ENCODE measurements at places on chromosomes 6 and 20.

GRCh38 chr6:158830736-158831135 is 11.6 kb upstream of the EZR start:
- no peak for DNase-seq
- peak overlapping the region; percentile 32 for H3K27ac ChIP-seq
- H3K4me3 ChIP-seq: no peak overlapping the region
- H3K27me3 ChIP-seq: no peaks in the 10 kb centered on the region
- peaks cover 7% of the 10 kb centered on the region for H3K36me3 ChIP-seq

- peak; percentile 2 for DNase-seq
- H3K36me3 ChIP-seq: peaks cover 70% of the 10 kb centered on the region
- H3K27ac ChIP-seq: peak overlapping the region; percentile 100
- H3K4me3 ChIP-seq: peak overlapping the region; percentile 95
- peaks cover 32% of the 10 kb centered on the region for H3K4me1 ChIP-seq
- H3K27me3 ChIP-seq: no peaks in the 10 kb centered on the region
Observed at GRCh38 chr6:31266567-31267360, 5.1 kb downstream of the HLA-C start.

- peak; percentile 3 for DNase-seq
- H3K4me3 ChIP-seq: peak overlapping the region; percentile 8
- peaks cover 6% of the 10 kb centered on the region for H3K27me3 ChIP-seq
Observed at GRCh38 chr6:128259029-128259724, 261.2 kb downstream of the PTPRK start.

GRCh38 chr6:159955945-159956361 is 12.9 kb upstream of the IGF2R start:
- no peaks in the 10 kb centered on the region for H3K4me1 ChIP-seq
- H3K27me3 ChIP-seq: peaks cover 9% of the 10 kb centered on the region
- DNase-seq: no peak

DNA sequence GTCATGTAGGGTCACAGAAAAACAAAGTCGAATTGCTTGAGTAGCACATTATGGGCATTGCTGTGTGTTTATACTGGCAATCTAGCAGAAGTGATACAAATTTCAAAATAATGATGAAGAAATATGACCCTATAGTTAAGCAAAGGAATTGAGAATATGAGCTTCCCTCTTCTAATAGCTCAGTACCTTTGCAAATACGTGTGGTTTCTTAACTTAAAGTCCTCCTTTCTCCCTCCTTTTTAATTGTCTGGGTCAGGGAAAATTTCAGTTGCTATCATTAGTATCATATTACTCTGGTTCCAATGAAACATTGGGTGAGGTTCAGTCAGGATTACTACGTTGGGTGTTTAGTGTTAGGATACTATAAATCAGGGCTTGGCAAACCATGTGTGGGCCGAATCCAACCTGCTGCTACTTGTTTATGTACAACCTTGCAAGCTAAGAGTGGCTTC is 166.8 kb upstream of the CARMIL1 start:
- no peak overlapping the region for H3K4me3 ChIP-seq
- no peak overlapping the region for H3K27ac ChIP-seq
- no peak for DNase-seq
- H3K27me3 ChIP-seq: no peaks in the 10 kb centered on the region

DNA sequence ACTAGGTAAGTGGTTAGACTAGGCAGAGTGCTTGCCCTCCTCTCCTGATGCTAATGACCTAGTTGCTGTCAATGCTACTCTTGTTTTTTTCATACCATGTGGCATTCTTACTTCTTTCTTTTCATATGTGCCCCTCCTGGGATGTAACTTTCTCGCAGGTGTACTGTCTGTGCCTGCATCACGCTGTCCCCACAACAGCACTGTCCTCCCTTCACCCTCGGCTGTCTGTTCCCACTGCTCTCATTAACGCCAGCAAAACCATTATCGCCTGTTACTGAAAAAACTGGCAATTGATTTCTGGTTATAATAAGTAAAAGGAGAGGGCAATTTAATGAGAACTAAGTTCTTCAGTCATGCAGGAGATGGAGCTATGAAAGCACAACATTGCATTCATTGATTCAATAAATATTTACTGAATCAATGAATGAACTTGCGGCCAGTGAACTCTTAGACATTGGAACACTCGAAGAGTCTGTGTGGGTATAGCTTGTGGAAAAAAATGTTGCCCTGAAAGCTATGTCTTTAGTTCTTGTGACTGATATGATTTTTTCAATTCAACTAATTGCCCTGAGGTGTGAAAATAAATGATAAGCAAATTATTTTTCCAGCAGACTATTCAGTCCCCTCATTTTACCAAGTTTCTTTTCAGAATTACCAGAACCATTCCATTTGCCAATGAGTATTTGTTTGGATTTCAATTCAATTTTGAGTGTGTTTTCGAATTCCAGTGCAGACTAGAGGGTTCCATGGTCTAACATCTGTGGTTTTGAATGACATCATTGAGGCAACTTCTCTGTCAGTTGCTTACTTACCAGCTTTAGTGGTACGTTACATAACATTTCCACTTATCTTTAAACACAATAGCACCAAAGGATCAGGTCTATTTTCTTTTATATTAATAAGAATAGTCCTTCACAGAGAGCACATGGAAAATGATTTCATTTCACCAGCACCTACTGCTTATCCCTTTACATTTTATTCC is 2.1 kb downstream of the SLC17A4 start:
- no peak overlapping the region for H3K4me3 ChIP-seq
- DNase-seq: no peak
- no peaks in the 10 kb centered on the region for H3K36me3 ChIP-seq
- no peak overlapping the region for H3K27ac ChIP-seq
- peaks cover 18% of the 10 kb centered on the region for H3K27me3 ChIP-seq
- H3K4me1 ChIP-seq: no peaks in the 10 kb centered on the region

GRCh38 chr6:154461348-154461747 is 49.1 kb downstream of the CNKSR3 start:
- no peak overlapping the region for H3K4me3 ChIP-seq
- no peak overlapping the region for H3K27ac ChIP-seq
- no peaks in the 10 kb centered on the region for H3K36me3 ChIP-seq
- no peak for DNase-seq

DNA sequence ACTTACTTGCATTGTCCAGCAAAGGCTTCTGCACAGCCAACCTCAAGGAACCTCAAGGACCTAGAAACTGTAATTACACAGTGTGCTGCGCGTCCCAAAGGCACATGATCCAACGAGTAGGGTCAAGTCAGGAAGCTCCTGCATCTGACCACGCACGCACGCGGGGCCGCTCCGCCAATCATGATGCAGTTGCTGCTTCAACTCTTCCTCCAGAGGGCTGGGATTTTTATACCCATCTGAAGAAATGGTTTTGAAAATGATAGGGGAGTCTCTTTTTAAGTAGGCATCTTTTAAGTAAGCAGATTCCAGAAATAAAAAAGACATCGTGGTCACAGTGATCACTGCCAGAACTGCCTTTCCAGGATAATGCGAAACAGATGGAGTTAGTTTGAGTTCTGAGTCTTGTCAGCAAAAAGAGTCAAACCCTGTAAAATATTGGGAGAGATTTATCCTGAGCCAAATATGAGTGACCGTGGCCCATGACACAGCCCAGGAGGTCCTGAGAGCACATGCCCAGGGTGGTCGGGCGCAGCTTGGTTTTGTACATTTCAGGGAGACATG is 34.0 kb downstream of the KIF25 start:
- DNase-seq: no peak
- no peak overlapping the region for H3K4me3 ChIP-seq
- peaks cover 5% of the 10 kb centered on the region for H3K4me1 ChIP-seq
- H3K27ac ChIP-seq: no peak overlapping the region
- H3K36me3 ChIP-seq: no peaks in the 10 kb centered on the region

- H3K27me3 ChIP-seq: no peaks in the 10 kb centered on the region
- H3K4me1 ChIP-seq: no peaks in the 10 kb centered on the region
- no peaks in the 10 kb centered on the region for H3K36me3 ChIP-seq
Observed at GRCh38 chr6:8855411-8855810, 420.1 kb upstream of the SLC35B3 start.

DNA sequence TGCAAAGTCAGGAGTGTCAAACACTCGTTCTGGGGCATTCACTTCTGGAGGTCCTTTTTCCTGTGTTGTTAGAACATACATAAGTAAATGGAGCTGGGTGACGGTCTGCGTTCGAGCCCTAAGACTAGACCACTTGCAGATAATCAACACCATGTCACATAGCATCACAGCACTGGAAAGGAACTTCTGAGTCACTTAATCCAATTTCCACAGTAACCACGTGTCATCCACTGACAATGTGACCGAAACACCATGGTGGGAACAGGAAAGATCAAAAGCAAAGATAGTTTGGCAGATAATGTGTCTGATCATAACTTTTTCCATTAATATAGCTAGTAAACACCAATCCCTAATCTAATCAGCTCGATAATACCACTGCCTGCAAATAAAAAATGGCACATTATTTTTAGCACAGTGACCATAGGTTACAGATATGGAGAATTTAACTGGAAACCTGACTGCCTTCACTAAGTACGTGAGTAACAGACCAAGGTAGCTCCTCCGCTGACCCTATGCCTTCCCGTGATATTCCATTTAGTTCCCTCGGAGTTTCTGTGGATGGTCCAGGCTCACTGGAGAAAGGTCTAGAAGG is 34.8 kb downstream of the WRNIP1 start:
- peaks cover 23% of the 10 kb centered on the region for H3K4me1 ChIP-seq
- DNase-seq: no peak
- H3K27me3 ChIP-seq: no peaks in the 10 kb centered on the region
- H3K4me3 ChIP-seq: no peak overlapping the region

- no peak overlapping the region for H3K27ac ChIP-seq
- H3K36me3 ChIP-seq: no peaks in the 10 kb centered on the region
- H3K27me3 ChIP-seq: peaks cover 73% of the 10 kb centered on the region
- no peaks in the 10 kb centered on the region for H3K4me1 ChIP-seq
- H3K4me3 ChIP-seq: no peak overlapping the region
- DNase-seq: no peak
Observed at GRCh38 chr6:150409576-150410066, 40.8 kb downstream of the IYD start.

DNA sequence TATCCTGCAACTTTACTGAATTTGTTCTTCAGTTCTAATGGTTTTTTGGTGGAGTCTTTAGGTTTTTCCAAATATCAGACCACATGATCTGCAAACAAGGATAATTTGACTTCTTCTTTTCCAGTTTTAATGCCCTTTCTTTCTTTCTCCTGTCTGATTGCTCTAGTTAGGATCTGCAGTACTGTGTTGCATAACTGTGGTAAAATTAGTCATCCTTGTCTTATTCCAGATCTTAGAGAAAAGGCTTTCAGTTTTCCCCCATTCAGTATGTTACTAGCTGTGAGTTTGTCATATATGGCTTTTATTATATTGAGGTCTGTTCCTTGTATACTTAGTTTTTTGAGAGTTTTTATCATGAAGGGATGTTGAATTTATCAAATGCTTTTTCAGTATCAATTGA is 4.3 kb downstream of the MICA start:
- H3K4me1 ChIP-seq: peaks cover 59% of the 10 kb centered on the region
- DNase-seq: no peak
- no peak overlapping the region for H3K4me3 ChIP-seq
- H3K36me3 ChIP-seq: peaks cover 22% of the 10 kb centered on the region
- no peaks in the 10 kb centered on the region for H3K27me3 ChIP-seq

GRCh38 chr6:125818225-125818657 is 27.5 kb downstream of the NCOA7 start:
- no peak for DNase-seq
- H3K27ac ChIP-seq: peak overlapping the region; percentile 9
- peaks cover 36% of the 10 kb centered on the region for H3K4me1 ChIP-seq
- peak overlapping the region; percentile 5 for H3K4me3 ChIP-seq
- H3K36me3 ChIP-seq: peaks cover 7% of the 10 kb centered on the region

DNA sequence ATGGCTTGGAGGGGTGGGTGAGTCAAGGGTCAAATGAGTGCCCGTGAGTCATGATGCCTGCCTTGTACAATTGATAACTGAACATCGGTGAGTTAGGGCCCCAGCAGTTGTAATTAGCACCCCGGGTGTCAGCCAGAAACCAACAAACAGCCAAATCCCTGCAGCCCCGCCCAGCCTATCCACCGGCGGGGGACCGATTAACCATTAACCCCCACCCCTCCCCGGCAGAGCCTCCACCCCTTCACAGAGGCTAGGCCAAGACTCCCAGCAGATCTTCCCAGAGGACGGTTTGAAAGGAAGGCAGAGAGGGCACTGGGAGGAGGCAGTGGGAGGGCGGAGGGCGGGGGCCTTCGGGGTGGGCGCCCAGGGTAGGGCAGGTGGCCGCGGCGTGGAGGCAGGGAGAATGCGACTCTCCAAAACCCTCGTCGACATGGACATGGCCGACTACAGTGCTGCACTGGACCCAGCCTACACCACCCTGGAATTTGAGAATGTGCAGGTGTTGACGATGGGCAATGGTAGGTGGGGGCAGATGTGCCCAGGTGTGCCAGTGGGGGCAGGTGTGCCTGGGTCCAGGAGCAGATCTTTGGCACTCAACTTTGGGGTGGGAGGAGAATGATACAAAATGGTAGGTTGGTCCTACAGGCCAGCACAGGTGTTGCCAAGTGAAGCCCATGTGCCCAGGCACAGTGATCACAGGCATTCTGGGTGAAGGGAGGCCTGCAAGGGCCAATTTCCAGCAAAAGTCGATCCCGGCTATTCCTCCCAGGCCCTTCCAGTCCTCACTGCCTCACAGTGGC is 45.7 kb downstream of the HNF4A start:
- H3K27me3 ChIP-seq: peaks cover 42% of the 10 kb centered on the region
- no peaks in the 10 kb centered on the region for H3K4me1 ChIP-seq
- H3K4me3 ChIP-seq: no peak overlapping the region
- no peak overlapping the region for H3K27ac ChIP-seq
- no peak for DNase-seq
- no peaks in the 10 kb centered on the region for H3K36me3 ChIP-seq

DNA sequence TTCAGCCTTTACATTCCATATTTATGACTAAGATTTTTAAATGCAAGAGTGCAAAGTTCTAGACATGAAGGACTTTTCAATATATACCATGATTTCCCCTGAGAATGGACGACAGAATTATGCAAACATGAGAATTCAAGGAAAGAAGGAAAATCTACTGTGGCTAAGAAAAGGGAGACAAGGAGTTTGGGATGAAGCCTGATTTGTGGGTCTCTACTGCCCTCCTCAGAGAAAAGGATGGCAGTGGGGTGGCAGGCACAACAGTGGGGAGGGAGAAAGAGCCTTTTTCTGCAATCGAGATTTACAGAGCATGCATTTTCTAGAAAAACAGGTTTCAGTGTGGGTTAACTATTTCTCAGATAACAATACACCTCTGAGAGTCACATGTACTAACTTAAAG is 466.9 kb upstream of the NRSN1 start:
- H3K4me1 ChIP-seq: no peaks in the 10 kb centered on the region
- H3K27me3 ChIP-seq: no peaks in the 10 kb centered on the region
- H3K4me3 ChIP-seq: no peak overlapping the region
- DNase-seq: no peak

- no peak overlapping the region for H3K4me3 ChIP-seq
- no peaks in the 10 kb centered on the region for H3K4me1 ChIP-seq
- H3K36me3 ChIP-seq: no peaks in the 10 kb centered on the region
- H3K27me3 ChIP-seq: no peaks in the 10 kb centered on the region
- no peak for DNase-seq
- no peak overlapping the region for H3K27ac ChIP-seq
Observed at GRCh38 chr20:35215066-35215956, 11.2 kb upstream of the MMP24 start.

GRCh38 chr20:34052414-34052813 is 58.7 kb downstream of the RALY start:
- H3K4me3 ChIP-seq: no peak overlapping the region
- peaks cover 15% of the 10 kb centered on the region for H3K36me3 ChIP-seq
- H3K27ac ChIP-seq: peak overlapping the region; percentile 47
- DNase-seq: no peak

- no peak overlapping the region for H3K4me3 ChIP-seq
- no peaks in the 10 kb centered on the region for H3K36me3 ChIP-seq
- peaks cover 46% of the 10 kb centered on the region for H3K27me3 ChIP-seq
Observed at GRCh38 chr6:40599555-40599954, 12.4 kb upstream of the LRFN2 start.

- H3K4me1 ChIP-seq: peaks cover 14% of the 10 kb centered on the region
- peaks cover 11% of the 10 kb centered on the region for H3K27me3 ChIP-seq
- DNase-seq: no peak
- H3K4me3 ChIP-seq: no peak overlapping the region
- no peak overlapping the region for H3K27ac ChIP-seq
Observed at GRCh38 chr20:25486377-25486776, 78.9 kb downstream of the GINS1 start.

All from effector memory CD8-positive, alpha-beta T cell (primary cell).